Stimulated activated CD8-positive, alpha-beta memory T cell treated with anti-CD3 and anti-CD28 coated beads, Interleukin-7, amount 100 ng/mL, for 4 hours (primary cell): ENCODE measurements at places on chromosomes 5 and 9.

GRCh38 chr9:12469084-12469483, 224.1 kb upstream of the TYRP1 start:
- DNase-seq, result no peak

GRCh38 chr9:18138656-18139055, 335.3 kb upstream of the ADAMTSL1 start:
- DNase-seq, result no peak

DNA sequence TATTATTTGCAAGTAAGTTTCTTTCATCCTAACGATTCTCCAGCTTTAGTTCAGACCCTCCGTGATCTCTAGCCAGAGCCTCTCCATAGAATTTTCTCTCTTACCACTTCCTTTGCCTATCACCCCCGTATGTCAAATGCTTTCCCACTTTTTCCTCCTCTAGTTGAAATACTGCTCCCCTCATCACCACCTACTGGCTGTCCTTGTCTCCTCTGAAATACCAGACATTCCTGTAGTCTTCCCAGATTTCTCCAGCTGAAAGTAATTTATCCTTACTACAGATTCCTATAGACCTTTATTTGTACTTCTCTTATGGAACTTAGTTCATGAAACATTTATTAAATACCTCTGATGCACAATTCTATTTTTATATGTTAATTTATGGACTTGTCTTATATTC, 36.0 kb upstream of the GLIPR2 start:
- DNase-seq, result no peak

- no peak for DNase-seq
Observed at GRCh38 chr5:154648706-154649105, 106.5 kb upstream of the LARP1 start.

- no peak for DNase-seq
Observed at GRCh38 chr9:71929791-71930440, 18.5 kb downstream of the C9orf85 start.

DNA sequence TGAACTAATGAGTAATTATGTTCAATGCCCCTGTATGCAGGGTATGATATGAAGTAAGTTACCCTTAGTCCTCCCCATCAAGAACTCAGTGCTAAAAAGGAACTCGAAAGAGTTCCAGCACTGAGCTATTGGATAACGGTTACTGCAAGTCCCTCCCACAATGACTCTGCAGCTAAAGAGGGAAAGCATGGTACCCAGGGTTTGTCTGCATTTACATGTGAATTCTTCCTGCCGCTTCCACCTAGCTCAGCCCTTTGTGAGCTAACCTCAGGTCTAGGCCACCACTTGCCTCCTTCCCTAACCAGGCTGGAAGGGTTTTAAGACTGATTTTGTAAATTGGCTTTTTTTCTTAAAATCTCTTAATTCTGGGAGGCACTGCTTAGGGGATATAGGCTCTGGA, 376.8 kb downstream of the EBF1 start:
- no peak for DNase-seq

GRCh38 chr5:128646176-128646575, 108.1 kb upstream of the FBN2 start:
- no peak for DNase-seq

- DNase-seq, result no peak
Observed at GRCh38 chr9:19969721-19970120, 180.9 kb upstream of the SLC24A2 start.

- no peak for DNase-seq
Observed at GRCh38 chr5:13553896-13554295, 390.6 kb downstream of the DNAH5 start.

DNA sequence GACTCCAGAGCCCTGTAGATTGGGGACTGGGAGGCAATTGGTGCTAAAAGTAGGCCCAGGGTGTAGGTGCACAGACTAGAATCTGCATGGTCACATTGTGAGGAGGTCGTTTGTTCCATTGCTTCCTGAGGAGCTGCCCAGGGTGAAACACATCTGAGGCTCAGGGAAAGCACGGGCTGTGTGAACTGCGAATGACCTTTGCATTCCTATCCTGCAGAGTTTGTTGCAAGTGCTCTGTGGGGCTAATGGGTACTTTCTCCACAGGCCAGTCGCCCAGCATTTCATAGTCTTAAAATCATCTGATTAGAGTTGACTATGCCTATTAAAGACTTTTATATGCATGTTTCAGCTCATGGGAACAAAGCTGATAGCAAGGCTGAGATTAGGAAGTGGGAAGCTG, 14.4 kb upstream of the SLC46A2 start:
- no peak for DNase-seq

DNA sequence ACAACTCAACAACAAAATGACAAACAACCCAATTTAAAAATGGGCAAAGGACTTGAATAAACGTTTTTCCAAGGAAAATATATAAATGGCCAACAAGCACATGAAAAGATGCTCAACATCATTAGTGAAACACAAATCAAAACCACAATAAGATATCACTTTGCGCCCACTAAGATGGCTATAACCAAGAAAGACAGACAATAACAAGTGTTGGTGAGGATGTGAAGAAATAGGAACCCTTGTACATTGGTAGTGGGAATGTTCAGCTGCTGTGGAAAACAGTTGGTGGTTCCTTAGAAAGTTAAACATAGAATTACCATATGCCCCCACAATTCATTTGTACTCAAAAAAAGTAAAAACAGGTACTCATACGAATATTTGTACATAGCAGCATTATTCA, 39.2 kb upstream of the WDR41 start:
- no peak for DNase-seq

DNA sequence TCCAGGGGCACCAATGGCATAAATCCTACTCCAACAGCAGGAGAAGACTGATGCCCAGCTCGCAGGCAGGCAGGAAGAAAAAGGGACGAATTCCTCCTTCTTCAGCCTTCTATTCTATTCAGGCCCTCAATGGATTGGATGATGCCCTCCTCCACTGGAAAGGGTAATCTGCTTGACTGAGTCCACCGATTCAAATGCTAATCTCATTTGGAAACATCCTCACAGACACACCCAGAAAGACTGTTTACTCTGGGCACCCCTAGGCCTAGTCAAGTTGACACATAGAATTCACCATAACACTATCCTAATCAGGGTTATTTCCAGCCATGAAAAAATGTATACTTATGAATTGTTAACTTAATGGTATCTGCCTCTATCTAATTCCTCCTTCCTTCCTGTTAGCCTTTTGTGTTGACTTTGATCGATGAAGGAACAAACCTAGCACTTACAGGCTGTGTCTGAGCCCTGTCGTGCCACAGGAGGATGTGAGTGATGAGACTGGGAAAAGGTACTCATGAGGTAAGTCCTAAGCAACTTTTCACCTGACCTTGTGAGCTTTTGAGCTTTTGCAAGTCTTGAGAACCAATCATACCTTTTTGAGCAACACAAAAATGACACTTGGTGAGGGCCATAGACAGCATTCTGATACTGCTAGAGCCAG, 36.5 kb downstream of the FOXD1 start:
- no peak for DNase-seq

DNA sequence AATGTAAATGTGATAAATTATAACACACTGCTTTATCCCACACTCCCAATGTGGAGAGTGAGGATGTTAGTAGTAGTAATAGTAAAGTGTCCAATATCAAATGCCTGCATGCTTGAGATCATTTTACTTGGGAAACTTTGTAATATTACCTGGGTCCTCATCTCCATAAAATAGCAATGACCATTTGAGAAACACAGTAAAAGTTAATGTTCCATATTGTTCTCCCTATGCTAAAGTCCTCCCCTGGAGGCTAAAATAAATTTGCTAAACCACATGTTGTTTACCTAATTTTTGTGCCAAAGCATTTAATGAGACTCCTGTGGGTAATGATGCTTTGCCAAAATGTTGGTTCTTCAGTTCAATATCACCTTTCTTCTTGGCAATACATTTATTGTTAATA, 291.2 kb downstream of the CDH10 start:
- no peak for DNase-seq

DNA sequence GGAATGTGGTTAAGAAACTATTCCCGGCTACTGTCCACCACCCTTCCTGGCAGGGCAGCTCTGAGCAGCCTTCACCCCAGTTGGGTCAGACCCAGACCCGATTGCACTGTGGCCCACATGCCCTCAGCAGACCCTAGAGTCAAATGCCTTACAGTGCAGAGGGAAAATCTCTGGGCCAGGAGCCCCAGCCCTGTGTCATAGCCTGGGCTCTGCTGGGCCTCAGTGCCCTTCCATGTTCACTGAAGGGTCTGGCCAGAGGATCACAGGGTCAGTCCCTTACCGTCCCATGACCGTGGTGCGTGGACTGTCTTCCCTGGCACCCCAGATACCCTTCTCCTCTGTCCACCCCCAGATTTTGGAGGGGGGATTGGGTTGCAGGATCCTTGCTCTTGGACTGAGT, 73.5 kb upstream of the COL5A1 start:
- no peak for DNase-seq

- no peak for DNase-seq
Observed at GRCh38 chr5:111953351-111954127, 196.5 kb upstream of the NREP start.

DNA sequence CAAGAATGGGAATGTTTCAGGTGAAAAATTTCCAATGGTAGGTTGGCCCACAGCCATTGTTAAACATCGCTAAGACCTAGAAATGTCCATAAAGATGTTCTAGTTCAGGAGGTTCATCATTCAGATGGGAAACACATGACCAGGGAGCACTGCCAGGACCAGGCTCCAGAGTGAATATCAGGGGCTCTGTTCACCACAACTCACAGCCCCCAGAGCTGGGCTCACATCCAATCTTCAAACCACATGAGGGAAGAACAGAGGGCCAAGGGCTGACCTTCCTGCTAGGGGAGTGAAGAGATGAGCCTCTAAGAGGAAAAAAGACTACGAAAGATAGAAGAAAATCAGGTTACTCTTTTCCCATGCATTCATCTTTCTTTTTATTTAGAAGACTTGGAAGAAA, 205.8 kb downstream of the SEMA5A start:
- DNase-seq, result no peak

GRCh38 chr9:127058645-127059021, 63.8 kb downstream of the ANGPTL2 start:
- DNase-seq, result no peak
